Stimulated activated CD4-positive, alpha-beta T cell treated with anti-CD3 and anti-CD28 coated beads, Interleukin-1b, Interleukin-23, amount 100 ng/mL, for 1 hour (primary cell): ENCODE measurements at places on chromosomes 7 and 10.

DNA sequence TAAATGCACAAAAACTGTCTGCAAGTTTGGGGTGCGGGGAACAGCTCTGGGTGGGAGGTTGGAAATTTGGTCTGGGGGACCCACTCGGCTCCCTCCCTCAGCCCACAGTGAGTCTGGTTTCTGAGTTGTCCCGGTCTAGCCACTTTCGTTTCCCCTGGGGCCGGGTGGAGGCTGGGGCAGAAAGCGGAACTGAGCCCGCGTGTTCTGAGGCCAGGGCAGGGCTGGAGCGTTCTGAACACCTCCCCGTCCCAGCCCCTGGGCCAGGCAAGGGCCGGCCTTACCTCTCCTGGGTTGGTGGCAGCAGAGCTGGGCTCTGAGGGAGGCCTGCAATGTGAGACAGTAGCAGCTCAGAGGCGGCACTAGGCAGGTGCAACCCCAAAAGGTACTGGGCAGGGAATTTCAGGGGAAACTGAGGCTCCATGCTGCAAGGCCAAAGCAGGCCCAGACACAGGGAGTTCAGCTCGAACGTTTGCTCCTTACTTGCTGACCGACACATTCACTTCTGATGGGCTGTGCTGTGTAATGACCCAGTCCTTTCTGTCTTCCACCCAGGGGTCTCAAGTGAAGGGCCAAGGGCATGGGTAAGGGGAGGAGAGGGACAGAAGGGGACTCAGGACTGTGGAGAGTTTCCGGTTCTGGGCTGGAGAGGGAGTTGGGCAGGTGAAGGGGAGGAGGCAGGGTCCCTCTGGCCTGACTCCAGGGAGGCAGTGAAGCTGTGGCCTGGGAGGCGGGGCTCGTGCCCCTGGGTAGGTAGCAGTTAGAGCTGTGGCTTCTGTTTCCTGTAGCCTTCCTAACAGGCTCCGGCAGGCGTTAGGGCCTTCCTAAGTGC, 3.0 kb downstream of the IRF5 start:
- DNase-seq: no peak

DNA sequence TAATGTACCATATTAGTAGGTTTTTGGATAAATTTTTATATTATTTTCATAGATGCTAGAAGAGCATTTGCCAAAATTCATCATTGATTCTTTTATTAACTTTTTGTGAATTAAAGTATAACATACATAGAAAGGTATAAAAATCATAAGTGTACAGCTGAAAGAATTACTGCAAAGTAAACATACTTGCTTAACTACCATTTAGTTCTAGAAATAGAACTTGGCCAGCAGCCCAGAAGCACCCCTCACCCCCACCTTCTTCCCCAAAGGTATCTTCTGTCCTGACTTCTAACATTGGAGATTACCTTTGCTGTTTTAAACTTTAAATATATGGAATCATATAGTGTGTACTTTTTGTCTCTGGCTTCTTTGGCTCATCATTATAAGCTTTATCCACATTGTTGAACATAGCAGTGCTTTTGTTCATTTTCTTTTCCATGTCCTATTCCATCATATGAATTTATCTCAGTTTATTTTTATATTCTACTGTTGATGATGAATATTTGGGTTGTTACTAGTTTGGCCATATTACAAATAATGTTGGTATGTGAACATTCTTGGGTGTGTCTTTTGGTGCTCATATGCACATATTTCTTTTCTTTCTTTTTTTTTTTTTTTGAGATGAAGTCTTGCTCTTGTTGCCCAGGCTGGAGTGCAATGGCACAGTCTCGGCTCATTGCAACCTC, 142.8 kb downstream of the ADK start:
- DNase-seq: no peak

GRCh38 chr7:4683043-4683883, 1.2 kb downstream of the FOXK1 start:
- DNase-seq: no peak

GRCh38 chr7:134562136-134562535, 13.2 kb downstream of the AKR1B15 start:
- no peak for DNase-seq

GRCh38 chr7:157495177-157495553, 158.4 kb downstream of the DNAJB6 start:
- no peak for DNase-seq

DNA sequence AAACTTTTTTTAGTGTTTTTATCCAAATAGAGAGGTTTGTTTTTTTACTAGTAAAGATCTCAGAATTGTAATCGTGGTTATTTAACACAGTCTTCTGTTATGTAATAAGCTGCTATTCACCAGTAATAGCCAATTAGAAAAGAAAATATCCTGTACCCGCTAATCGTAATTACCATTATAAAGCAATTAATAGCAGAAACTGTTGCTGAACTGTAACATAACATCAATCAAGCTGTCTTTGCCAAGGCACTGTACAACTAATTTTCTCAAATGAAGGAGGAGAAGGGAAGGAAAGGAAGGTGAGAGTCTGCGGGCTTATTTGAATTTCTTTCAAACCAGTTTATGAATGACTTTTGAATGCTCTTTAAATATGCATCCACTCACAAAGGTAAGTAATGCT, 9.3 kb downstream of the ZNF277 start:
- DNase-seq: no peak

GRCh38 chr10:130339911-130340310, 203.7 kb downstream of the GLRX3 start:
- DNase-seq: no peak

- DNase-seq: no peak
Measured at GRCh38 chr7:100830396-100830795, 3.1 kb upstream of the EPHB4 start.

DNA sequence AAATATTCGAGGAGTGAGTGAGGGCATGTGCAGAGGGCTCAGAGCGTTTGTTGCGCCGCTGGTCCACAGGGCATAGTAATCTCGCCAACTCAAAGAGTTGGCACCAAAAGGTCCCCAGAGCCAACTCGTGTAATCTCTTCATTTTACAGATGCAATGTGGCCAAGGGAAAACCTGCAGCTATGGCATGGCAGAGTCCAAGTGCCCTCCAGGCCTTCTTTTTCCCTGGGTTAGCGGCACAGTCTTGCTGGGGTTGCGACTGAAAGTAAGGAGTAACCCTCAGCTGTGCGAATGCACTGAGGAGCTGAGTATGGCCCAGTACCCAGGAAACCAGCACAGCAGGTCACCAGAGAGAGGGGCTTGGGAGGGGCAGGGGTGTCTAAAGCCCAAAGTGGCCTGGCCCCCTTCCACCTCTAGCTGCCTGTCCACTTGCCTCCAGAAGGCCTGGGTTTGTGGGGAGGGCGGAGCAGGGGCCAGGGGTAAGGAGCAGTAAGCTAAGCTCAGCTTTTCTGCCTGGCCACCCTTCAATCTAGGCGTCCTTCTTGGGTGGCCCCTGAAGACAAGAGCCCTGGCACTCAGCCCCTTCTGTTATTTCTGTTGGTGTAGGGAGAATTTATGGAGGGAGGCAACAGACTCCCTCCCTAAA, 3.3 kb upstream of the GAD2 start:
- DNase-seq: no peak

- no peak for DNase-seq
Measured at GRCh38 chr10:80713398-80713928, 175.8 kb downstream of the SH2D4B start.

DNA sequence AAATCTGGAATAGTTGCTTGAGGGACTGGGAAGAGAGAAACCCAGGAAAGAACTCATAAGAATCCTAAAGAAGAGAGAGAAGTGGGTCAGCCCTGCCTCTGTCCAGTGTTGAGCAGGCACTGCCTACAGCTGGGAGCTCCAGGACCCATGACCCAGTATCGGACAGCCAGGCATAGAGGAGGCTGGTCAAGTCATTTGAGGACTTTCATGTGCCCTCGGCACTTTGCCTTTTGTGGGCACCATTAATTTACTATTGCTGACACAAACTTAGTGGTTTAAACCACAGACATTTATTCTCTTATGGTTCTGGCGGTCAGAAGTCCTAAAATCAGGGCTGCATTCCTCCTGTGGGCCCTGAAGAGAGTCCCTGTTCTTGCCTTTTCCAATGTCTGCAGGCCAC, 60.3 kb downstream of the CPXM2 start:
- no peak for DNase-seq

- DNase-seq: no peak
Measured at GRCh38 chr10:8628351-8628750, 573.9 kb downstream of the GATA3 start.

DNA sequence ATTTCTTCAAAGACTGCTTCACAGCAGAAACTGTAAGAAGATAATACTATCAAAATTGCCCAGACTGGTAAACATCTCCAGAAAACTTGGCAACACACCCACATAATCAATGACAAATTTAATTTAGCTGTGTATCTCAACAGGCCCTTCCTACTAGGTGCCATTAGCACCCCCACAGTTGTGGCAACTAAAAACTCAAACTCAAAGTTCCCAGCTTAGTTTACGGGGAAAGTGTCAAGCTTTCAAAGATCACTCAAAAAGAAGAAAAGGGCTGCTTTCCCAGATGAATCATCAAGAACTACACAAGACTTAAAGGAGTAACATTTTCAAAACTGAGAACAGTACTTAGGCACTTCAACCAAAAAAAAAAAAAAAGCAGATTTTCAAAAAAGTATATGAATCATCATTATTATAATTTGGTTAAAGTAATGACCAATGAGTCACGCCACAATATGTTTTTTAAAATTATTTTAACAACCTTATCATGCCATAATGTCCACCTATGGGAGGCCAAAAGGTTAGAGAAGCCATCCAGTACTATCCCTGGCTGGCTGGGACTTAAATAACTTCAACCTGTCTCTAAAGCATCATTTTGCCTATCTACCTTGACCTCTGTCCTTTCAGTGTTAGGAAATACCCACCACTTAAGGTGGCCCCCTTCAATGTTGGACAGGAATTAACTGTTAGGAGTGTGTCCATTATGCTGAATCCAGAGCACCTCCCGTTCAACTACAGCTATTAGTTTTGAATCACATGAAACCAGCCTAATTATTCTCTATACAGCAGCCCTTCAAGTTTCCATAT, 90.8 kb downstream of the ZFAND4 start:
- no peak for DNase-seq

DNA sequence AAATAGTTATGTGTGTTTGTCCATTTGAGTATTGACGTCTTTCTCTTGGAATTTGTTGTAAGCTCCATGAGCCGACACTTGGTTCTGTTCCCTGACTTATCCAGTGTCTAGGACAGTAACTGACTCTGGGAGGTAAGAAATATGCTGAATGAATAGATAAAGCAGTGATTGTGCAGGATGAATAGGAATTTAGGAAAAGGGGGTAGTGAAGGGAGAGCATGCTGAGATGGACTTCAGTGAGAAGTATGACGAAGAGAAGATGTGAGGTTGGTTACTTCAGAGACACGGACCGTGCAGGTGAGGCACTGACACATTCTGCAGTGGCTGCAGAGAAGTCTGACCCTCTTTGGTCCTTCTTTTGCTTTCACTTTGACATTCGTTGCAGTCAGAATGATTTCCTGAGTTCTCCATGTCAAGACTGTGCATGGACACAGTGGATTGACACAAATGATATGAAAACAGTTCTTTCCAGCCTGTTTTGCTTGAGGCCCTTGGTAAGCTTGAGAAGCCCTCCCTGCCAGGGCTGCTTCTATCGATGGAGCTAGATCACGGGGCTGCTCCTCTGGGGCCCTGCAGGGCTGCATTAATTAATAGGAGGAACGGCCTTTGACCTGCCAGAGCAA, 261.5 kb upstream of the SORCS1 start:
- no peak for DNase-seq

GRCh38 chr10:89494575-89494974, 40.8 kb downstream of the SLC16A12 start:
- no peak for DNase-seq

DNA sequence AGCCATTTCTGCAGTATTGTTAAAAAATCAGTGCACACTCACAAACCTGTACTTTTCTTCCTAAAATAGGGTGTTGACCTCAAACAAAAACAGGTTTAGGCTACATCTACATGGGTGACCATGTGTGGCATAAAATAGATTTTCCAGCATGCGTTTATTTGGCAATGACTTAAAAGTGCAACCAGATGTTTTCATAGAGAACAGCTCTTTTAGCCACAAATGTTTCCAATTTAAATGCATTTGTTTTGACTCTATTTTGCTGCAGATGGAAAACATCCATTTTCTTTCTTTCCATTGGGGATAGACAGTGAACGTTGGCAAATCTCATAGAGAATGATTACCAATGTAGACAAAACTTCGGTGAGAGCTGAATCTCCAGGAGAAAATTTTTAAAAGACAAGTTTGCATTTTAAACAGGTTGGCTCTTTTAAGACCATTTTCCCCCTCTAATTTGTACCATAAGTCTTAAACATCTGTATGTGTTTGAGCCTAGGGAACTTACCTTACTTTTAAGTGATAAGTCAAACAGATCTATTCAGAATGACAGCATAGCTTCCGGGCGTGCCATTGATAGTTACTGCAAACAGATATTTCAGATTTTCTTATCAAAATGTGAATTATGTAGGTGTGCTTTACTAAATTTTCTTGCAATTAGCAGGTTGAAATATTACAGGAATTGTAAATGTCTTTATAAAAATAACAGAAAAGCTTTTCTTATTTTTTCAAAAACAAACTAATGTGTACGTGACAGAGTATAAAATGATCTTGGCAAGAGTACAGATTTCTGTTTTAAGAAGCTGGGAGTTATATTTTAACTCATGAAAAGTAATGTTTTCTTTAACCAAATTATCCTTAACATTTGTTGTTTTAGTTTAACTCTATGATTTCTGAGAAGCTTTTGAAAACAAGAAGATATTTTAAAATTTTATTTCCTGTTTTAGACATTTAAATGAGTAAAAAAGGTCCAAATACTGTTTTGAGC, 144.9 kb downstream of the HGF start:
- no peak for DNase-seq

GRCh38 chr10:29130190-29130673, 158.6 kb upstream of the LYZL1 start:
- DNase-seq: no peak

DNA sequence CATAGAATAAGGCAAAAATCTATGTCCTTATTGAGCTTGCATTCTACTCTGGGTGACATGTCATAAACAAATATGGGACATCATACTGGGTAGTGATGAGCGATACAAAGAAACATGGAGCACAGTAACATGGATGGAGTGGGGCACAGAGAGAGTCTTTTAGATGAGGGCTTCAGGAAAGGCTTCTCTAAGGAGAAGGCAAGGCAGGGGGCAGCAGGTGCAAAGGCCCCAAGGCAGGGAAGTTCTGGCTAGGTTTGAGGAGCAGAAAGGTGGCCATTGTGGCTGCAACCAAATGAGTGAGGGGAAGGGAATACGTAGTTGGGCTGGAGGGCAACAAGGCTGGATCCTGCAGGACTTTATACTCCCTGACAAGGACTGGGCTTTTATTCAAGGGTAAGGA, 211.4 kb downstream of the HERPUD2 start:
- DNase-seq: no peak

- no peak for DNase-seq
Measured at GRCh38 chr7:77935652-77936348, 137.2 kb downstream of the PHTF2 start.

- DNase-seq: no peak
Measured at GRCh38 chr7:28181416-28181815, 821 bp upstream of the JAZF1 start.

DNA sequence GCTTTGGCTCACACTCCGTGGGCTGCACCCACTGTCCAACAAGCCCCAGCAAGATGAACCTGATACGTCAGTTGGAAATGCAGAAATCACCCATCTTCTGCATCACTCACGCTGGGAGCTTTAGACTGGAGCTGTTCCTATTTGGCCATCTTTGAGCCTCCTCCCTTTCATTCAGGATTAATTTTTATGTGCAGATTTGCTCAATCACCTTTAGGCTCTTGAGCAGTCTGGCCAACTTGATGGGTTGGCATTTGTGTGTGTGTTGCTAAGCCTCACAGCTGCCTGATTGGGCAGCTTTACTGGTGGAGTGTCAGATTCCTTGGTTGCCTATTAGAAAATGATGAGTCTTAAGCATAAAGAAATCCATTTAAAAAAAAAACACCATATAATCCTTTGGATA, 236.1 kb downstream of the KIF20B start:
- DNase-seq: no peak
